ENCODE measurements at places on chromosomes 1 and 21.

DNA sequence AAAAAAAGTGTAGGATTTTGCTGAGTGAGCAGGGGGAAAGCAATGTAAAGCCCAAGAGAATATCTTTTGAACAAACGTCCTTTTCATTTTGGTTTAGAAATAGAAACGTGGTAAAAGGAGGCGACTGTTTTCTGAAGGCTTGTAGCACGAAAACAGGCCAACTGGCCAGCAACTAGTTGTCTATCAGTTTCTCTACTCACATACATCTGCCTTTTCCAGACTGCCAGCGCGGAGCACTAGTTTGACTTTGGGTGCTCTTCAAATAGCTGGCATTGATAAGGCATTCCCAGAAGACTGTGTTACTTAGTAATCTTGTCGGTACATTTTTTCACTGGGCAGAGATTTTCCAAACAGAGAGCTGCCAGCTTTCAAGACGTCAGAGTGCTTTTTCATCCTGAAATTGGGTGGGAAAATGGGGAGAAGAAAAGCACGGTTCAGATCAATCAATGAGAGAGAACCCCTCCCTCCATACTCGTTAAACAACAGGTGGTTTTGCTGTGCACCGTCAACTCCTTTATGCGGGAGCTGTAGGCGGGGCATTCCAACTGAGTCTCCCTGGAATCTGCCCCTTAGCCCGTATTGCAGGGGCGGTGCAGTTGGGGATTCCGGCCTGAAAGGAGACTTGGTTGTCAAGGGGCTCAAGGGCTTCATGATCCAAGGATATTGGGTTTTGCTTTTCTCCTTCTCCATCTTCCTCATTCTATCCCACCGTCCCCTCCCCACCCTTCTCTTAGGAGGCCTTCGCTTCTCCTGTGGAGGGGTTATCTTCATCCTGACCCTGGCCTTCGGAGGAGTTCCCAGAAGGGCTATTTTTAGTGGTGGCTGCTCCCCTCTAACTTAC lies 884 bp upstream of the LRRC8C start:
- DNase-seq: peak; percentile 11

- DNase-seq: no peak
These were observed 12.4 kb upstream of the EVI5 start for GRCh38 chr1:92797297-92797696.

DNA sequence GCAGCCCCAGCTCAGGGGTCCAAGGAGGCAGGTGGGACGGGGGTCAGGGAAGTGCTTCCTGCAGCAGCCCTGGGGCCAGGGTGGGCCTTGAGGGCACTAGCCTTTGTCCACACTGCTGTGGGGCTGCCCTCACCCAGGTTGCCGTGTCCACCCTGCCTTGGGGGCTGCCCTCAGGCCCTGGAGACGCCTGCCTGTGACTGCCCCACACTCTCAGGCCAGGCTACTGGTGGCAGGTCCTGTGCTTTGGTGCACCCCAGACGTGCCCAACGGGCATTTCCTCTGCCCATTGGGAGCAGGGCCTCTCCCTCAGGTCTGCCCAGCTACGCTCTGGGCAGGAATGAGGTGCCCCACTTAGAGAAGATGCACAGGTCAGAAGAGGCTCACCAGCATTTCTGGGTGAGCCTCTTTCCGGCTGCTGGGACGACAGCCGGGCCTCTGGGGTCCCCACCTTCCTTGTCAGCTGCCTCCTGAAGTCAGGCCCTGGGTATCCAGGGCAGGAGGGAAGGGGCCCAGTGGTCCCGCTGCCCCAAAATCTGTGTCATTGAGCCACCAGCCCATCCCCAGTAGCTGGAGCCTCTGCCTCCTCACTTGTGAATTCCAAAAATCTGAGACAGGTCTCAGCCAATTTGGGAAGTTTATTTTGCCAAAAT lies 2.7 kb upstream of the MMEL1 start:
- DNase-seq: no peak

GRCh38 chr21:38875694-38876492 lies 70.2 kb downstream of the ETS2 start:
- DNase-seq: no peak

DNA sequence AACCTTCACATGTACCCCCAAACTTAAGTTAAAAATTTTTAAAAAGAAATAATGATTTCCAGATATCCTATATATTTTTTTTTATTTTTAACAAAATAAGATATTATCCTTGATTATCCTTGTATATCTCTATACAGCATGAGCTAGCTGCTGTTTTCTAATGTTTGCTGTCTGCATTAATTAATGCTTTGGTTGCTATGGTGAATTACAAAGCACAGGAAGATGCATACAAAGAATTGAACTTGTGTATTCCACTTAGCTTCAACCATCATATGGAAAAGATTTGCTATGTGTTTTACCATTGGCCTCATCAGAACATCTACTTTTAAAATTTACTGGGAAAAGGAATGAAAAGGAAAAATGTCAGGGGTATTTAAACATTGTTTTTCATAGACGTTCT lies 35.4 kb downstream of the VPS45 start:
- DNase-seq: no peak

DNA sequence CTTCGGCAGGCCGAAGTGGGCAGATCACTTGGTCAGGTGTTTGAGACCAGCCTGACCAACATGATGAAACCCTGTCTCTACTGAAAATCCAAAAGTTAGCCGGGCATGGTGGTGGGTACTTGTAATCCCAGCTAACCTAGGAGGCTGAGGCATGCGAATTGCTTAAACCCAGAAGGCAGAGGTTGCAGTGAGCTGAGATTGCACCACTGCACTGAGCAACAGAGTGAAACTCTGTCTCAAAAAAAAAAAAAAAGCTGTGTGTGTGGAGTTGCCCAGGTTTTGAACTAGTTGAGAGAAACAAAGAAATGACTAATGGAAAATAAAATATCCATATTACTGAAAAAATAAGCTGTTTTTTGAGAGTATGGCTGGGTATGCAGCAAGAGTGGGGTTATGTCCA lies 100.2 kb downstream of the GTF2B start:
- no peak for DNase-seq

DNA sequence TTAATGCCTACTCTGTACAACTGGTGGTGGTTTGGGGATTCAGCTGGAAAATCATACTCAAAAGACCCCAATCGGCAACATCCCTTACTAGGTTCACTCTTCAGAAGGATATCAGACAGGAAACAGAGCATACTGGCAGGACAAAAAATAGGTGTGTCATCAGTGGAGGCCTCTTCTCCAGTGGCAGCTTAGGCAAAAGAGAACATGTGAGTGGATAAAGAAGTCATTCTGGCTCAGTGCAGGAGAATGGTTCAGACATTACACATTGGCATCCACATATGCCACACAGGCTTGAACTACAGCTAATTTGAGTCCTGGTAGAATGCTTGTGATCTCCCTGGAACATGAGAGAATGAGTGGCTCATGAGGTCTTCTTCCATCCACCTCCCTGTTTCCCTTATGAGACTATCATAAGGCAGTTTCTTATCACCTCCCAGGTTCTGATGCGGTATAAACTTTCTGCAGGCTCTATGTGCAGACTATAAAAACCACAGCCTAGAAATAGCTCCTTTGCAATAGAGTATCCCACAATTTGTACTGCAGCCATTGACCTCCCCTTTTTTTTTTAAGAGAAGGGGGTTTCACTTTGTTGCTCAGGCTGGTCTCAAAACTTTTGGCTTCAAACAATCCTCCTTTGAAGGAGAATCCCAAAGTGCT lies 24.7 kb downstream of the VAMP4 start:
- no peak for DNase-seq

GRCh38 chr1:166153525-166154314 lies 13.1 kb downstream of the FAM78B start:
- no peak for DNase-seq

- peak; percentile 67 for DNase-seq
These were observed 685 bp downstream of the UBAP2L start for GRCh38 chr1:154221278-154222001.

DNA sequence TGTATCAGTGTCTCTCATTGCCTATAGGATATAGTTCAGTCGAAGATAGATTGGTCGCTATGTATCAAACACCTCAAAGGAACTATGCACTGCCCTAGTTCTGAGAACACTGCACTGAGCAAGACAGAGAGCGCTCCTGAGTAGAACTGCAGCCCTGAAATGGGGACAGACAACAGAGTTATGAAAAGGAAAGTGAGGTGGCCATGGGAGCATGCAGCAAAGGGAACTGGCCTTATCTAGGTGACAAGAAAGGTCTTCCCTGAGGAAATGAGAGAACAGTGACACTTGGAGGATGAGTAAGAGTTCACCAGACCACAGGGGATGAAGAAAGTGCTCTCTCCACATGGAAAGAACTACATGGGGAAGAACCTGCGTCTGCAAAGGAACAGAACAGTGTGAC lies 7.5 kb upstream of the G0S2 start:
- no peak for DNase-seq

All from T-helper 9 cell (primary cell).